ENCODE measurements at places on chromosomes 4 and X. TPM values are rescaled to one million over a fixed set of nuclear protein-coding genes. Genes with fewer than 3 reads are reported as not detected.

DNA sequence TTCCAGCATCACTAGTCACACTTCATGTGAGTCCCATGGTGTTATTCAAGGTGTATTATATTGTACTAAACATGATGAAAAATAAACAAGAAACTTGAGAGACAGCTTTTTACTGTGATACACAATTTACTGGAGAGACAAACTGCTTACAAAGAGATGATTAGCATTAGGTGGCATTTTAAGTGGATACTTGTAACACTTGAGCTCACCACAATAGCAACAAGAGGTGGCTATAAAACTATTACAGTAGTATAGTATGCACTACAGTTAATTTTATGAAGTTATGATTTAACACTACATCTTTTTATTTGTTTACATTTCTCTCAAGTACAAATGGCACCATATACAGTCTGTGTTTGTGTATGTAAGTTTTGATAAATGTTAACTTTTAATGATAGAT is 246.6 kb downstream of the PARM1 start:
- H3K4me3 ChIP-seq, result no peak overlapping the region
- peaks cover 7% of the 10 kb centered on the region for H3K27me3 ChIP-seq
- peaks cover 3% of the 10 kb centered on the region for H3K4me1 ChIP-seq

DNA sequence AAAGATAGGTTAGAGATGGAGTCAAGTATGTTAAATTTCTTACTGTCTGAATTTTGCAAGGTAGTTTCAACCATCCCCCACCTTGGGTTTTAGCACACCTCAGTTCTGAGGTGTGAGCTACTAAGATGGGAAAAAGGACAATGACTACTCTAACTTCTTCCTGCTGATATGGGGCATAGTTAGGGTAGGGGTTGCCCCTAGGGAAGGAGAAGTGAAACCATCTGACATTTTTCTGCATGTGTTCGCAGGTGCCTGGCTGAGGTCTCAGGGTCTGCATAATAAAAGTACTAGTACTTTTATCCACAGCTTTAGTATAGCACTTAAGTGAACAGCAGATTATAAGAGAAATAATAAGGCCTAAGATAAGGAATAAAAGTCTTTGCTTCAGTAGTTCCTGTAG is 129.5 kb upstream of the CYSLTR1 start:
- H3K4me3 ChIP-seq, result no peak overlapping the region
- no peak overlapping the region for H3K27ac ChIP-seq
- H3K4me1 ChIP-seq, result no peaks in the 10 kb centered on the region

DNA sequence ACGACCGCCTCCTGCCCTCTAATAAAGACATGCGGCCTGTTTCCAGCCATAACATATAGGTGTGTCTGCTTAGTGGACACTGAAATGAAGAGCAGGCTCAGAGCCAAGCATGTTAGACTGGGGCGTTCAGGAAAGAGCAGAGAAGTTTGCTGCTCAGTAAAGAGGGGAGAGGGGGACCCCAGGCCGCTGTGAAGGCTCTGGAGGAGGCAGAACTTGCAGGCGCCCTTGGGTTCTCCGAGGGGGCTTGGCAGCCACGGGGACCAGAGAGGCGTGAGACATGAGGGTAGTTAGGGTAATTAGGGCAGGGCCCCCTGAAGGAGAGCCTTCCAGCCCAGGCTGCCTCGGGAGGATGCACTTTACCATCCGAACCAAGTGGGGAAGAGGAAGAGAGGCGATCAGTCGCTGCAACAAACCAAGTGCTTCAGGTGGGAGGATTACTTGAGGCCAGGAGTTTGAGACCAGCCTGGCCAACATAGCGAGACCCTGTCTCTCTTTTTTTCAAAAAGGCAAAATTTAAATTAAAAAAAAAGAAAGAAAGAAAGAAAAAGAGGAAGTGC is 46.6 kb upstream of the CDKN2AIP start:
- H3K36me3 ChIP-seq, result no peaks in the 10 kb centered on the region
- H3K4me3 ChIP-seq, result no peak overlapping the region
- H3K27me3 ChIP-seq, result no peaks in the 10 kb centered on the region

Gene SULT1B1
- not detected for total RNA-seq

DNA sequence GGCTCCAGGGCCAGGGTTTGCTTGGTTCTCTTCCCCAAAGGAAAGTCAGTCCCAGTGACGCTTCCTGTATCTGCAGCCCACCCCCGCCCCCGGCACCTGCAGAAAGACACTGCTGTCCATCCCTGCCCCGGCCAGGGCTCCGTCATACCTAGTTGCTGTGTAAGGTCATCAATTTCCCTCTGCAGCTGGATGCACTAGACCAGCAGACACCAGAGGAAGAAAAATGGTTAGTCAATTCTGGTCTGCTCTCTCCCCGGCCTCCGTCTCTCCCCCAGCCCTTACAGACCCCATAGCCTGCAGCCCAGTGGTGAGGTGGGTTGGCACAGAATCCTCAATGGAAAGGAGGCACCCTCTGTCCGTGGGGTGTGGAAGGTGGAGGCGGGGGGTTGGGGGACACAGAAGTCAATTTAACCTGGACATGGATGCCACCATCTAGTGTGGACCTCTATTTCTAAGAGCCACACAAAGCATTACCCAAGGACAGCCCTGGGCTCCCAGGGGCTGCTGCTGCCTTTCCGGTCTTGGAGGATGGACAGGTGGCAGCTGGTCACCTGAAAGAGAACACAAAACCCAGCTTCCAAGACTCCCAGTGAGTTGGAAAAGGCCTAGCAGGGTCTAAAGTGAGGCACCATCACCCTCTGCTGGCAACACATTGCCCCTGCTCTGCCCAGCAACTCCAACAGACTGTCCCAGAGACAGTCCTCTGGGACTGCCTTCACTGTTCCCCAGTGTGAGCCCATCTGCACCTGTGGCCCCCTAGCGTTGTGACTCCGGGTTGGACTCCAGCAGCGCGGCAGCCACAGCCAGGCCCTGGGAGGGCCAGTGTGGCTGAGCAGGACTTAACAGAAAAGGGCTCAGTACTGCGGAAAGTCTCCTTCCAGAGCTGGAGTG is 40.2 kb upstream of the NHSL2 start:
- peak; percentile 89 for DNase-seq
- H3K27me3 ChIP-seq, result no peaks in the 10 kb centered on the region
- H3K27ac ChIP-seq, result no peak overlapping the region
- no peak overlapping the region for H3K4me3 ChIP-seq

Measured in endodermal cell (in vitro differentiated cells).